ENCODE measurements at places on chromosomes 2 and 18.

DNA sequence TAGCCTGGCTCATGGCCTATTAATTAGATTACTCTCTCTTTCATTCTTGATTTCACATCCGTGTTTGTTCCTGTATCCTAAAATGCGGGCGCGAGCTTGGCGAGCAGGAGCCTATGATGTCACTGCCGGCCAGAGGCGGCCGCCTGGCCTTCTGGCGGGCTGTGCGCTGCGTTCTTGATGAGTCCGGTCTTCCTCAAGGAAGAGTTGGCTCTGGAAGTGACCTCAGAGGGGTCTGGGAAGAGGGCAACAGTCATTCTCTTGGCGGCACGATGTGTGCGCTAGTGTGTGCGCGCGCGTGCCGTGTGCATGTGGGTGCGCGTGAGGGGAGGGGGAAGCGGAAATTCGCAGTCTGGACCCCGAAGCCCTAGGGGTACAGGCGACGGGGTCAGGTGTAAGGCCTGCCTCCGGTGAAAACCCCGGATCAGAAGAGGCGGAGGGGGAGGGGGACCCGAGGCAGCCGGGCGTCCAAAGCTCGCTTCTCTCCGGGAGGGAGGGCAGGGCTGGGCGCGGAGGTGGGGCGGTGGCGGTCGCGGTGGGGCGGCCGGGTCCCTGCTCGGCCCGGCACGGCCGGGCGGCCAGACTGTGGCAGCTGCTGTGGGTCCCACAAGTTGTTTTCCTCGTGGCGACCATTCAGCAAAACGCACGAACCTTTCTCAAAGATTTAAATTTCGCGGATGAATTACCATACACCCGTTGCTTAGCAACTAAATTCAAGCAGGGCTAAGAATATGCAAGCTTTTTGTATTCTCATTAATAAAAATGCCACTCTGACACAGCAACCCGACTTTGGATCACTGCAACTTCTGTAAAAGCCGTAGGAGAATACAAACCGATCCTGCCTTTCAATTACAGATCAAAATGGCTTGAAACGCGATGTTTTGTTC, 8.4 kb downstream of the POU3F3 start:
- no peak for DNase-seq

DNA sequence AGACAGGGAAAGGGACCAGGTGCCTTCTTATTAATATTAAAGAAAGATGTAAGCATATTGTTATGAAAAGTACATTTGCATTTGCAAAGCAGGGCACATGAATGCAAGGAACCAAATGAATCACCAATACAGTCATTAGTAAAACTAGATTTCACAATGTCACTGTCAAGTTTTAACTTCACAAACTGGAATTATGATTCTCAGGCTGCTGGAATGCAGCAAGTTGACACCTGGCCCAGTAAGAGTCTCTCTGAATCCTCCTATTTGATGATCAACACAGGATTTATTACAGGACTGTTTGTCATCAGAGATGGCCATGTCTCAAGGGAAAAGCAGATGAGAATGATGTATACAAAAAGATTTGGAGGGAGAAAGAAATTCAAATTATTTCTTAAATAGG, 72.9 kb upstream of the STK39 start:
- DNase-seq, result no peak

DNA sequence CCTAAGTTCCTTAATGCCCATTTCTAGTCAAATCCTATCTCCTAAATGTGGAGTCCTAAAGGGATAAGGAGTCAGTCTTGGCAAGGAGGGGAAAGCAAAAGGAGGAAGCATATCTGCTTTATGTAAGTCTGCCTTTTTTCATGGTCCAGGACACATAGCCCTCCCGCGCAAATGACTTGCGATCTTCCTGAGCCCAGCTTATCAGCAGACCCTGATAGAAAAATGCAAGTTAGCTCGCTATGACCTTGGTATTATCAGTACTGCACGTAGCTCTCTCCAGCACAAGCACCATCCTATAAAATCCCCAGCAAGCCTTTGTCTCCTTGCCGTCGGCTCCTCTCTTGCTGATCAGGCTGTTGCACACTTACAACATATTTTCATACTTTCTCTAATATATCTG, 281.4 kb upstream of the KCNH7 start:
- no peak for DNase-seq

DNA sequence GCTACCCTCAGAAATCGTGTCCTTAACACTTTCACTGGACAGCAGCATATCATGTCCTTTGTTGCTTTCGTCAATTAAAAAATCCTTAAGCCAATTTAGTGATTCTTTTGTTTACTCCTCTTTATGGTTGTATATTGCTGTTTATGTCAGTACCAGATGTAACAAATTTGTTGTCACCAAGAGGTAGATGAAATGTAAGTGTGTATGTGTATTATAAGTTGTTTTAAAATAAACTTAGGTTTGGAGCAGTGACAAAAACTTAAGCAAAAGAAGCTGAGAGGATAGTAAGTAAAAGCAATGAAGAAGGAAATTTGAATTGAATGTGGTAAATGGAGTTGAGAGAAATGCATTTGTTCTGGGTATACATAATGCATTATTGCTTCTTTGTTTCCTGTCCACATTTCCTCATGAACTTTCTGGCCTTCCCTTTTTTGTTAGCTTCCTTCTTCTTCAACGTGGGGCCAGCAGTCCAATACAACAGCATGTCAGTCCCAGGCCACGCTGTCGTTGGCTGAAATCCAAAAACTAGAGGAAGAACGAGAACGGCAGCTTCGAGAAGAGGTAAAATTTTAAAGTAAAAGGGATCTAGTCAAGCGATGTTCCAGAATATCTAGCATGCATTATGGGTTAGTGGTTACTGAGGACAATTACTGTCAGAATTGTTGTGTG, 30.5 kb upstream of the SNORC start:
- DNase-seq, result no peak

GRCh38 chr2:237235383-237236095, 149.8 kb downstream of the COPS8 start:
- DNase-seq, result no peak

- DNase-seq, result no peak
Observed at GRCh38 chr2:186634701-186635100, 44.8 kb downstream of the ITGAV start.

- no peak for DNase-seq
Observed at GRCh38 chr2:88331239-88331638, 121.3 kb downstream of the FOXI3 start.

DNA sequence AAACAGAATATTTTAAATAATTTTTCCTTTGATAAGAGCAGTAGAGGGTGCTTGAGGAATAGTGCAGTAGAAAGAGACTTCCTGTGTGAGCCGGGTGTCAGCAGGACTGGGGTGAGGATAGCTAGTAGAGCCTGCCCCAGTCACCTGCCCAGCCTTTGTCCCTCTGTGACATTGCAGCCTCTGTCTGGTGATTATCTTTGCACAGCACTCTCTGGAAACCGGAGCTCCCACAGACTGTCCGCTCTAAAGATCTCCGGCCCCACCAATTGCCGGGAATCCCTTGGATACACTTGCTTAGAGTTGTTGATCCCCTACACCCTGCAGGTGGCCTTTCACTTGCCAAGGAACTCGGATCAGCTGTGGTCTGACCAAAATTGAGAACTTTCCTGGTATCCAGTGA, 1081.3 kb upstream of the TMEFF2 start:
- DNase-seq, result no peak

GRCh38 chr2:203532957-203533658, 2.0 kb downstream of the RAPH1 start:
- no peak for DNase-seq

- DNase-seq, result no peak
Observed at GRCh38 chr2:227933884-227934283, 62.5 kb downstream of the DAW1 start.

GRCh38 chr2:37720533-37721200, 49.2 kb upstream of the CDC42EP3 start:
- no peak for DNase-seq

GRCh38 chr2:54772531-54772930, 49.1 kb downstream of the EML6 start:
- DNase-seq, result no peak

- DNase-seq, result no peak
Observed at GRCh38 chr2:123738643-123739042, 286.4 kb upstream of the CNTNAP5 start.

DNA sequence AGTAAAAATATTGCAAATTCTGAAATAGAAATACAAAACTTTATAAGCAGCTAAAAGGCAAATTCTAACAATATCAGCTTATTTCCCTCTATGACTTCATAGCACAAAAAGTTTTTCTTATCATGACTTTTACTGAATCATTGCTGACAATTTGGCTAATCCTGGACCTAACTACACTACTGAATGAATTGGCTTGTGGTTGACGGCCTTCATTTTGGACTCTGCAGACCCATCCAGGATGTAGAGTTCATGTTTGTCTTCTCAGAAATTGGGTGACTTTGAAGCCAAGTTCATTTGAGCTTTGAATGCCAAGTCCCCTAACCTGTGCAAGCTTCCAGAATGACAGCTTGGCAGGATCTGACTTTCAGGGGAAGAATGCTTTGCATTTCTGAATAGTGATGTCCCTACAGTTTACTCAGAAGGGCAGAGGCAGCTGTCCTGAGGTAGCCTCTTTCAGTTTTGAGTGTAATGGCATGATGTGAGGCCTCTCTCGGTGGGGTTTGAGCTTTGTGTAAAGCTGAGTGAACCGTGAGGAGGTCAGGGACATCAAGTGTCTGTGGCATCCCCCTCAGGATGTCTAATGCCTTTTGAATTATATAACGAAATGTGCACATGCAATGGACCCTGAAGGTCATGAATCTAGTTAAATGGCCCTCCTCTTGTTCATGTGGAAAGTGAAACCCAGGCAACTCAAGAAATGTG, 48.0 kb downstream of the EFEMP1 start:
- DNase-seq, result no peak

GRCh38 chr2:143255086-143255485, 125.9 kb downstream of the ARHGAP15 start:
- no peak for DNase-seq

- DNase-seq, result peak; percentile 22
Observed at GRCh38 chr2:238239543-238239862, 335 bp downstream of the HES6 start.

- DNase-seq, result no peak
Observed at GRCh38 chr2:179543361-179543901, 278.8 kb upstream of the SESTD1 start.

DNA sequence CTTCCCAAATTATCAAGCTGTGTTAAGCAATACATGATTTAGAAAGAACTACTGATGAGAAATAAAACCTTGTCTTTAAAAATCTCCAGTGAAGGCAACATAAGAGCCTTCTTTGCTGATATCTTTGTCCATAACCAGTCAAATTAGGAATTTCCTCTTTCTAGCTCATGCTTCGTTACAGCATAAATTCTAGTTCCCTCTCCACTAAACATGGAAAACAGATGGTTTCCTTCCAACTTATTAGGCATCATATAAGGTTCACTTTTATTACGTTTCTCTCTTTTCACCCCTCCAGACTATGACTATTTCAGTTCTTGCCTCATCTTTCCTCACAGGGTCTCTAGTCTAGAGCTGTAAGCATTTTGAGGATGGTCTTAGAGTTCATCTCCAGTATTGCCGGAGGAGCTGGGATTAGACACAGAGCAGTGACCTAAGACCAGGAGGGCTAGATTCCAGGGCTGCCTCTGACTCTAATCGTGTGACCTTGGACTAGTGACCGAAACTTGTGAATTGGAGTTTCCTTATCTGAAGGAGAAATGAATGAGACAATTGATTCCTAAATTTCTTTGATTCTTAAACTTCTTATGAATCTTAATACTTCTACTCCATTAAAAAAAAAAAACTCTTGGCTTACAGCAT, 195.5 kb upstream of the APCDD1 start:
- no peak for DNase-seq

DNA sequence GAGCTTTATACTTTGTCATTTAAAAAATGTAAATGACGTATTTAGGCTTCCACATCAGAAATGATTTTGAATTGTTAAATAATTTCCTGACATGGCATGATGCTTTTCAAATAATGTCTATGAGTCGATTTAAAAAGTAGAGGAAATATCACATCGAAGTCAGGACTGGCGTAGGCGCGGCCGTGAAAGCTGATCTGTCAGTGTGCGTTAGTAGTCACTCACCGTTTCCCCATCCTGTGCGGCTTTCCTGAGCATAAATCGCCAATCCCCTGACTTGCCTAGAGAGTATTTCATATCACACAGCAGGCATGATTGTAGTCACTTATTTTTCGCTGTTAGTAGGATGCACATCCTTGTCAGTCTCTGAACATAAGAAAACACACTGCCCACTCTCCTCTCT, 843.1 kb downstream of the SOCS6 start:
- no peak for DNase-seq

- DNase-seq, result peak; percentile 9
Observed at GRCh38 chr2:217105733-217106649, 246.1 kb upstream of the TNP1 start.

DNA sequence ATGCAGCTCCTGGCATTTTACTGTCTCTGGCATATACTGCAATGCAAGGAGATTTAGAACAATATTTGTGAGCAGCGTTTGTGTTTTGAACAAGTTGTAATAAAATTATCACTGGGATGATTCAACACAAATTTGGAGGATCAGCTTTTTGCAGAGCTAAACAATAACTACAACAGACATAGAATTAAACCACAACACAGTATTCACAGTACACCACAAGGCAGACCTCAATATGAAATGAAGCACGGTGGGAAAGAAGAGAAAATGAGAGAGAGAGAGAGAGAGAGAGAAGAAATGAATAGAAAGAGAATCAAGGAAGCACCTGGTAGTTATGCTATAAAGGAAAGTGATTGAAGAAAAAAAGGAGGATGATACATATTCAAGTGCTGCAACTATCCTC, 39.4 kb downstream of the HOXD1 start:
- DNase-seq, result no peak

GRCh38 chr2:7430869-7431641, 513.8 kb downstream of the RNF144A start:
- DNase-seq, result peak; percentile 76

- no peak for DNase-seq
Observed at GRCh38 chr2:68287580-68288441, 31.9 kb downstream of the CNRIP1 start.

DNA sequence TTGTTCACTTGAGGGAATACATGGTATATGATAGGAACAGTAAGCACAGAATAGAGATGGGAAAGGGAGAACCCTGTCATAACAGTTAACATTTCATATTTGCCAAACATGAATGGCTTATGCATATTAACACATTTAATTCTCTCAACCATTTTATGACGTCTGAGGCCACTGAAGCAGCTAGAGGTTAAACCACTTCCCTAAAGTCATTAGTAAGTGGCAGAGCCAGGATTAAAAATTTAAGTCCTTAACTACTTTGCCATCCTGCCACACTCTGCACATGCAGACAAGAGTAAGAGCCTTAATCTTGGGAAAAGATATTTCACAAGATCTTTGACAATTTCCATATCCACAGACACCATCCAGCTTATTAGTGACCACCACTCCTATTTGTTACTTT, 2.1 kb downstream of the LIPT1 start:
- no peak for DNase-seq

GRCh38 chr18:63887424-63887823, at the start of gene SERPINB2:
Gene SERPINB2 (plus strand): TSS chr18:63887705. CDS start chr18:63891445, 3,740 bp downstream.
- no peak for DNase-seq

Data from activated CD4-positive, alpha-beta T cell treated with anti-CD3 and anti-CD28 coated beads for 48 hours (primary cell).